ENCODE measurements at places on chromosomes 2 and 18.

GRCh38 chr18:5419601-5420000 lies 124.1 kb upstream of the ZBTB14 start:
- DNase-seq, result no peak

DNA sequence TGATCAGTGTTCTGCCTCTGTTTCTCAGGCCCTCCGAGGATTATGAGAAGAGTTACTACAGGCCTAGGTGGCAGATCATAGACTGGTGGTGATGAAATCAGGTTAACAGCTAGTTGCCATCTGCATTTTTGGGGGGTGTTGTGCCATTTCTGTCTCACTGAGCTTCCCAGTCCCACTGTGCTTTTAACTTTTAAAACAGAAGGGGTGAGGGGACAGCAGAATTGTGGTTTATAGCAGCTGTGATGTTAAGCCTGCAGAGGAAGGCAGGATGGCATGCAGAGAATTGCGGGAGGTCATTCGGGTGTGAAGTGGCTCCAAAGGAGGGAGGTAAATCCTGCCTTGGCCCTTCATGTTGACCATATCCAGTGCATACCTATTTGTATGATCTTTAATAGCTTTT lies 5.0 kb downstream of the CAB39 start:
- peak; percentile 76 for DNase-seq

DNA sequence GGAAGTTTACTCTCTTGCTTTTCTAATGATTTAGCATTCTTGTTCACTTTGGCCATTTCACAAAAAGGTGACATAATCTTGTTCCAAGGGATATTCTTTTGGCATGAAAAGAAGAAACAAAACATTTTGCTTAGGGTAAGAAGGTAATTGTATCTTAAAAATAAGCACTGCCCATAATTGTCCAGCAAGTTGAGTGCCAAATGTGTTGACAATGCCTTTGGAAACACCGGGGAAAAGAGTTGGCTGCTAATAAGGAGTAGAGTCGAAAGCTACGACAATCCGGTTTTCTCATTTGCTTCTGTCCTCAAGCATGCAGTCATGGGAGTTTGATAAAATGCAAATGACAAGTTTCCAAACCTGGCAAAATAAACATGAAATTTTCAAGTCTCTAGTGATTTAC lies 27.3 kb downstream of the ITGAV start:
- no peak for DNase-seq

DNA sequence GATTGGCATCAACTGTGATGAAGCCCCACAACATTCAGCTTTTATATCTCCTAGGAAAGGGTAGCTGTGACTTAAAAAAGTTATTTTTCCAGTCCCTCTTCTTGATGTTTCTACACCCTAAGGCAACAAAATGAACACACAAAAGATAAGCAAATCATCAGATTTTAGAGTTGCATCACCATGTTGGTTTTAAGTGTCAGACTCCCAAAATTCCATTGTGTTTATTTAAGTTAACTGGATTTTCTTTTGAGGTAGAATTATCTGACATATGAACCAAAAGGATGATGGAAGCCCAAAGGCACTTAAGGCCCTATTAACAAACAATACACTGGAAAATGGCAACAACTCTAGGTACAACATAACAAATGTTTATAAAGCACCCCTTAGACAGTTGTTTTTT lies 261.7 kb upstream of the SLC39A10 start:
- no peak for DNase-seq

GRCh38 chr2:212974692-212975091 lies 176.7 kb downstream of the IKZF2 start:
- no peak for DNase-seq

DNA sequence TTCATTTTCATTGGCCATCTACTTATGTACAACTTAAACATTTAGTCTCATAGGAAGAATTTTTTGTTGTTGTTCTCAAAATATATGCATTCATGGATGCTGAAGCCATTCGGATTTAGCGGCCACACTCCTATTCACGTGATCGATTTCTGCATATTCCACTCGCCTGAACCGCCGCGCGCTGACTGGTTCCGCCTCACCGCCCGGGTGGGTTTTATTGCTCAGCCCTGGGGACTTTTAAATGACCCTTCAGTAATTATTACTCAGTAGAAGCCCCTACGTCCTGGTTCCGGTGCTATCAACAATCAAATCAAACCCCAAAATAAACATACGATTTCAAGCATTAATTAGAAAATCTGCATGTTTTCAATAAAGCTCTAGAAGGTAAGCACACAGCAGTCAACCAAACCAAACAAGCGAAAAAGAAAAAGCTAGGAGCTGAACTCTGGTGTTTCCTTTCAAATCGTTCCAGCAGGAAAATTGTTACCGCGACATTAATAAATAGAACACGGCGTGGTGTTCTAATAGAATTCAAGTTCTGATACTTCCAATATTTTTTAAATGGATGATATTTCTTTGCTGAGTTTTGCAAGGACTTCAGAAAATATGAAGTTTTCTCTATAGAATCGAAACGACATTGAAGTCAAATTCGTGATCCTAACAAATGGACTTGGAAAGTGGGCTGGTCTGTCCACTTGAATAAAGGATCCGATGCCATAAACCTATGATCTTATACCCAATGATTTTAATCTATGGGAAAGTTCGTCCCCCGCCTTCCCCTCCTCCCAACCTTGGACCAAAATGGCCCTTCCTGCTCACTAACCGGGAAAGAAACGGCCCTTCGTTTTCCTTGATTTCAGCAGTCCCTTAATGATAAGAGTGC lies 9.3 kb downstream of the PAX3 start:
- DNase-seq, result no peak

- DNase-seq, result no peak
These were observed 166.7 kb upstream of the ZEB2 start for GRCh38 chr2:144686518-144687215.

DNA sequence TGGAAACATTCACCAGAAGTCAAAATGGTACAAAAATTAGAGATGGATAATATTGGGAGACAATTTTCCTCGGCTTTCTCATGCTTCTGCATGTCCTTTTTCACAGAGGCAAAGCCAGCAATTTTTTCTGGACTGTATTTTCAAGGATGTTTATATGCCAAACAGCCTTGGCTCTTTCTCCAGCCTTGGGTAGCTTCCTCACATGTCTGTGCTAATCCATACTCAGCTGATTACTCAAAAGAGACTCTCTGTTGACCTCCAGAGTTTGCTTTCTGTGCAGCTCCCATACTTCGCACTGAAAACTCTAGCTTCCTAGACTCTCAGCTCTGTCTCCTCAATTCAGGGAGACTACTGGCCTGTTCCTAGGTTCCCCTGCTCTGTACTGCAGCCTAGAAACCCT lies 10.6 kb downstream of the C18orf63 start:
- DNase-seq, result no peak

DNA sequence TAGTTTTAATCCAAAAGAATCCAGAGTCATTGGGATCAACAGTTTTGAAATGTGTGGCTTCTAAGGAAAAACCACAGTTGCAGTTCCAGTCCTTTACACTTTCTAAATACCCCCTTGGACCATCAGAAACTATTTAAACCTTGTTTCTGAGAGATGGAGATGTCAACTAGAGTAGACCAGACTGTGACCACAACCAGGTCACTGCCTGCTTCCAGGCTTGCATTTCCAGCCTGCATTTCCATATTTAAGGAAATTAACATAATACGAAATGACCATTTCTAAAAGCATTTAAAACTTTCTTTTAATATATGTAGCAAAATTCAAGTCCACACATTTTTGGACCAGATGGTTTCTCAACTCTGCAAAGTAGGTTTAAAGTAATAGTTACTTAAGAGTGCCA lies 38.4 kb downstream of the ADD2 start:
- no peak for DNase-seq

DNA sequence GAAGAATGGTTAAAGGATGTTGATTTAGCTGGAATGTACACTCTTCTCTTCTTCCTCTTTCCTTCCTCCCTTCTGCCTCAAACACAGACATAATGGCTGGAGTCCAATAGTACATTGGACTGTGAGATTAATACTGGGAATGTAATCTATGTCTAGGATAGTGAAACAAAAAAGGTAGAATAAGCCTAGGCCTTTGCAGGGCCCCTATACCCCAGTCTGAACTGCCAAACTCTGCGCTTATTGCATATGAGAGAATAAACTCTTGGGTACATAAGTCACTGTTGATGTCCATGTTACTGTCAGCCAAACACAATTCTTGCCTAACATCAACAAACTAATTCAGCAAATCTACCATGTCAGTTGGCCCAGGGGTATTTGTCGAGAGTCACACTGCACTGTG lies 29.7 kb upstream of the CCDC150 start:
- no peak for DNase-seq

GRCh38 chr18:22163416-22164161 lies 5.8 kb upstream of the GATA6 start:
- DNase-seq, result no peak

GRCh38 chr2:38146907-38147307 lies 71.0 kb upstream of the CYP1B1 start:
- DNase-seq, result no peak

- no peak for DNase-seq
These were observed 198.0 kb downstream of the ALK start for GRCh38 chr2:29723255-29724001.

GRCh38 chr2:217837530-217837929 lies 165.3 kb downstream of the TNS1 start:
- DNase-seq, result no peak

GRCh38 chr2:33126958-33127357 lies 180.2 kb downstream of the LTBP1 start:
- no peak for DNase-seq

All from kidney (tissue), 22 donors.